ENCODE measurements at places on chromosomes 5 and 9. TPM values are rescaled to one million over a fixed set of nuclear protein-coding genes. Genes with fewer than 3 reads are reported as not detected.

Gene IL17B
- total RNA-seq, result not detected

Gene GARIN3
- not detected for total RNA-seq

Gene WNT8A
- not detected for total RNA-seq

Gene FCHO2
- total RNA-seq, result 29.2 TPM

DNA sequence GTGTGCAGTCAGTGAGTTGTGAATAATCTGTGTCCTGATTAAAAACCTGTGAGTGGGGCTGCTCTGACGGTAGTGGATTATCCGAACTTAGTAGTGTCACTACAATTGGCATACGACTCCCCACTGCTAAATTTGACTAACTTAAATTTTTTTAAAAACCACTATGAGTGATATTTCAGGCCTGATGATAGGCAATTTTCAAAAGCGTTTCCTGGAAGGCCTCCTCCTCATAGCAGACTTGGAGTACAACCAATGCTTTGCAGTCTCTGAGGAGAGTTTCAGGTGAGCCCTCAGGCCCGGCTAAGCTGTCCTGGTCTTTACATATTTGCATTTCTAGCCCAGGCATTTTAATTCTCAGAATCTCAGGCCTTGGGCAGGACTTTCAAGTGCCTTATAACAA lies 10.8 kb downstream of the BTNL8 start:
- H3K27ac ChIP-seq, result no peak overlapping the region
- no peaks in the 10 kb centered on the region for H3K27me3 ChIP-seq
- H3K4me3 ChIP-seq, result no peak overlapping the region
- no peaks in the 10 kb centered on the region for H3K4me1 ChIP-seq

- H3K36me3 ChIP-seq, result no peaks in the 10 kb centered on the region
- DNase-seq, result no peak
- H3K27me3 ChIP-seq, result peaks cover 5% of the 10 kb centered on the region
- no peak within 1 kb of the TSS for H3K4me3 ChIP-seq
- no peaks in the 10 kb centered on the region for H3K4me1 ChIP-seq
- H3K27ac ChIP-seq, result no peak within 1 kb of the TSS
Observed at GRCh38 chr5:35938568-35939227, at the start of gene CAPSL. CAPSL (minus strand) TSS chr5:35938622; CDS start chr5:35921120, 17,502 bp downstream.

GRCh38 chr9:116380496-116380995 lies 227.0 kb downstream of the PAPPA start:
- peaks cover 19% of the 10 kb centered on the region for H3K4me1 ChIP-seq
- DNase-seq, result no peak
- H3K27me3 ChIP-seq, result no peaks in the 10 kb centered on the region
- peaks cover 19% of the 10 kb centered on the region for H3K36me3 ChIP-seq

DNA sequence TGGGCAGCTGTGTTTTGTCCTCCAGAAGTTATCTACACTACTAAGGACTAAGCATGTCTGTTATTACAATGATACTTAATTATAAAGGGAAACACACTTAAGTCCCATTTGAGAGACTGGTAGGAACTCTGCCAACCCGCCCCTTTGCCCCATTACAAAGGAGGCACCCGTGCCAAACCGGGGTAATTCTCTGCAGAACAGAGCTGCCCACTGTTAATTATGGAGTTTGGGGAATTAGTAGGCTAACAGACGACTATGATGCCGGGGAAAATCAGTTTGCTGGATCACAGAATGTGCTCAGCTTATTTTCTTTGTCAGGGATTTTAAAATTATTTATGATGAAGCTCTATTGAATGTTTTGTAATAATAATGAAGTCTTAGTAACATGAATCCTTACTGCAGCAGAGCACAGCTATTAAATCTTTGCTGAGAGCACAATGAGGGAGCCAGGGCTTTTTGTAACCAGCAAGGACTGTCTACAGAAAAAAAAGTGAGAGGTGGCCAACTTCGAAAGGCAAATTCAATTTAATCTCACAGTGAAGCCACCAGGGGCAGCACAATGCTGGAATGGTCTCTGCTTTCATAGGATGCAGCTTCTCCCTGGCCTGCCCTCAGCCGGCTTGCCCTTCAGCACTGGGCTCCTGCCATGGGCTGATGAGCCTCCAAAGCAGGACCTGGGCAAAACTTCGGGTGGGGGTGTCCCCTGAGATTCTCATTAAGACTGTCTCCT lies 134.5 kb downstream of the GNAQ start:
- no peaks in the 10 kb centered on the region for H3K36me3 ChIP-seq
- no peak overlapping the region for H3K4me3 ChIP-seq
- no peak for DNase-seq
- no peak overlapping the region for H3K27ac ChIP-seq

- peaks cover 27% of the 10 kb centered on the region for H3K36me3 ChIP-seq
- peak overlapping the region; percentile 76 for H3K4me3 ChIP-seq
- peak overlapping the region; percentile 68 for H3K27ac ChIP-seq
- H3K27me3 ChIP-seq, result no peaks in the 10 kb centered on the region
- DNase-seq, result no peak
Observed at GRCh38 chr5:1523480-1523792, 324 bp downstream of the LPCAT1 start.

GRCh38 chr5:53368966-53369605 lies 111.3 kb upstream of the FST start:
- H3K4me1 ChIP-seq, result peaks cover 36% of the 10 kb centered on the region
- no peak for DNase-seq
- H3K27ac ChIP-seq, result no peak overlapping the region
- no peaks in the 10 kb centered on the region for H3K36me3 ChIP-seq
- no peak overlapping the region for H3K4me3 ChIP-seq
- H3K27me3 ChIP-seq, result no peaks in the 10 kb centered on the region
